ENCODE measurements at places on chromosomes 7 and 10.
A peak's percentile ranks its signal among the peaks of the same experiment; 100 is the strongest.

DNA sequence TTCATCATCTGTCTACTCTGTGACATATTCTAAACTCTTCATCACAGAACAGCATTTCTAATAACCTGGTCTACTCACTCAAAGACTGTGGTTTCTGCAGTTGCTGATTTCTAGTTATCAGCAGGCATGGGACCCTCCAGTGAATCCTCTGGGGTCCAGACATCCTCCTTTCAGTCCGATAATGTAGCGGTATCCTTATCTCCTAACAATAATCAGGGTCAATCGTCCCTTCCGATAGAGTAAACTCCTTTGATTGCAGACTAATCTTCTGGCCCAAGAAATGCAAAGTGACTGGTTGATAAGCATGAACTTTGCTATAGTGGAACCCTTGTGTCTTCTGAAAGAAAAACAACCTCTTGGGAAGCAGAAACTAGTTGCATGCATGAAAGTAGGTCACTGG, 1209.8 kb upstream of the CELF2 start:
- no peak for DNase-seq

GRCh38 chr10:24848195-24848594, 104.2 kb downstream of the PRTFDC1 start:
- no peak for DNase-seq

DNA sequence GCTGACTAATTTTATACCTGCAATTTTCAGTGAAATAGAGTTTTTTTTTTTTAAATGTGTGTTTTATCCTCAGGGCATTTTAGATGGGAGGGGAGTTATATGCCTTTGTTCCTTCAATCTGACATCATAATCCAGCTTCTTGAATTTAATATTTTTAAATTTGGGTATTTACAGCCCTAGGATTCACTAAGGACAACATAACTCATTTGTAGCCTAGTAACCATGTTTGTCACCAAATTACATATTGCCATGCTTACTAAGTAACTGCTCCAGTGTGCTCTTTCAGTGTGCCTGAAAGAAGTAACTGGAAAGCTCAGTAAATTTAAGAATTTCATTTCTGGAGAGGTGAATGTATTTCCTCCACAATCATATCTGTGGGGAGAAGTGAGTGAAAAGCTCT, 56.8 kb upstream of the DGKB start:
- DNase-seq = no peak

GRCh38 chr10:86632009-86632800, 22.1 kb upstream of the OPN4 start:
- DNase-seq = no peak

- DNase-seq = no peak
Measured at GRCh38 chr10:20257422-20257821, 441.2 kb downstream of the PLXDC2 start.

GRCh38 chr7:120806669-120807068, 51.3 kb downstream of the TSPAN12 start:
- peak; percentile 12 for DNase-seq

GRCh38 chr10:130758529-130758928, 553.0 kb downstream of the TCERG1L start:
- DNase-seq = no peak

DNA sequence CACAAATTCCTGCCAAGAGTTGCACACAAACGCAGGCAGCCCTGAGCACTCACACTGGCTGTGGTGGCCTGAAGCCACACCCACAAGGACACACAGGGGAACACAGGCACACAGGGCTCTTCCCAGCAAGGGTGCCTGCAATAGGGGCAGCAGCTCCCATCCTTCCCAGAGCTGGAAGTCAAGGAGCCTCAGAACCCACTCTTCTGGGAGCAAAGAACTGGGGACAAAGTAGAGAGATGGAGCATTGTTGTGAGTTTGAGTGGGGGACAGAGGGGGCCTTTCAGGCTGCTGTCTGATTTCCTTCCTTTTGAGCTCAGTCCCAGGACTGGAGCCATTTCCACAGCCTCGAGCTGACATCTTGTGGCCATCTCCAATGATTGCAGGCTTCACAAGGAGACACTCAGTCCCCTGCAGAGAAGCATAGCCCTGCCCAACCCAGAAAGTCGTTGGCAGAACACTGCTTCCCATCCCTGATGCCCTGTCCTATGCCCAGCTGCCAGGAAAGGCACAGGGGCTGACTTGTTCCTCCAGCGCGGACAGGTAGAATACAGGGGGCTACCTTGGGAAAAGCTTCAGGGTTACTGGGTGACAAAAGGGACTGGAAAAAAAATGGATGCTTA, 34.4 kb upstream of the SLF2 start:
- peak; percentile 87 for DNase-seq

GRCh38 chr10:132942101-132943057, at the start of gene CFAP46:
TSS of gene CFAP46 (minus strand) at chr10:132942570. CDS start at chr10:132942484, 86 bp downstream.
- DNase-seq = no peak

DNA sequence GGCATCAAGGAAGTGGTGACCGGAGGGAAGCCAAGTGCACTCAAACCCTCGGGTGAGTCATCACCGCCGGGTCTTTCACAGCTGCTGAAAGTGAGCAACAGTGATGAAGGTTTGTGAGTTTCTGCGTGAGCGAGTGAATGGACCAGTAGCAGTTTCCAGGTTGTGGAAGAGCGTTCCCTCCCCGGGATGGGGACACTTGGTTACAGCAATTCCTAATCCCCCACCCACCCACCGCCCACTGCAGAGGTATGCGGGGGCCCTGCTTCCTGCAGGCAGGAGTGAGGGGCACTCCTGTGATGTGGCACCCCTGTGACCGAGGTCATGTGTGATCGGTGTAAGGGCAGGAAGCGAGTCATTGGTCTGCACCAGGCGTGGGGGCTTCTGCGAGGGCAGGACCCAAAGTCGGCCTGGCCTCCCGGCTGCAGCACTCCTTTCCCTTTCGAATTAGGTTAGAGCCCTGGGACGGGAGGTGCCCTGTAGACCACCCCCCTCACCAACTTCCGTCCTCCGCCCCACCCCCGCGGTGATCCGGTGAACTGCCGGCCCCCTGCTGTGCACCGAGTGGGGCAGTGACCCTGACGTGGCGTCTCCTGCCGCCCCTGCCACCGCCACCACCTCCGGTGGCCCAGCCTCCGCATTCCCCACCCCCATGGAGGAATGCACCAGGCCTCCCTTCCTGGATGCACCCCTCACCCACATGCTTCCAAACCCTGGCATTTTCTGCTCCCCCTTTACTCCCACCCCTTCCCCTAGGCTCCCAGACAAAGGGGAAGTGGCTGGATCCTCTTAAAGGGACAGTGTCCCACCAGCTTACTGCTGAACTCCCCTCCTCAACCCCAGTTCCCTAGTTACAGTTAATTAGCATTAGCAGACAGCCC, 10.9 kb downstream of the LIMK1 start:
- no peak for DNase-seq

DNA sequence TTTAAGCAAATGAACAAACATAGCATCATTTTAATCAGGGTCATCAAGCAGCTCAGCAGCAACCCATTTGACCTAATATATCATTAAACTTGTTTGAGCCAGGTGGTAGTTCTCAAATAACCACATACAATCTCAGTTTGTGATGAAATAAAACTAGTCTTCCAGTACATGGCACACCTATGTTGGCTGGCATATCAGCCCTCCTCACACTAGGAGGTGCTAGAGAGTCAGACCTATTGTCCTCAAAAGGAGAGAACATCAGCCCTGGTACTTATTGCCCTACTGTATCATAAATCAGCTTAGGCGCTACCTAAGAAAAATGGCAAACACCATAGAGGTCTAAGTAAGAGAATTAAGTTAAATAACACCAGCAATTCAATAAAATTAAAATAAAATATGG, 81.7 kb downstream of the CABCOCO1 start:
- DNase-seq = no peak

GRCh38 chr10:17022896-17023295, 106.7 kb downstream of the CUBN start:
- no peak for DNase-seq

- DNase-seq = no peak
Measured at GRCh38 chr10:7040681-7041080, 370.2 kb downstream of the SFMBT2 start.

GRCh38 chr10:70066190-70066589, 13.5 kb downstream of the MACROH2A2 start:
- DNase-seq = no peak

Data from HEK293T (cell line).